Activated T-cell treated with anti-CD3 and anti-CD28 coated beads, Interleukin-2, amount 50 U/mL, for 48 hours (primary cell): ENCODE measurements at places on chromosomes 11 and 22.

- DNase-seq, result no peak
These were observed 312.3 kb downstream of the FAT3 start for GRCh38 chr11:92536883-92537282.

DNA sequence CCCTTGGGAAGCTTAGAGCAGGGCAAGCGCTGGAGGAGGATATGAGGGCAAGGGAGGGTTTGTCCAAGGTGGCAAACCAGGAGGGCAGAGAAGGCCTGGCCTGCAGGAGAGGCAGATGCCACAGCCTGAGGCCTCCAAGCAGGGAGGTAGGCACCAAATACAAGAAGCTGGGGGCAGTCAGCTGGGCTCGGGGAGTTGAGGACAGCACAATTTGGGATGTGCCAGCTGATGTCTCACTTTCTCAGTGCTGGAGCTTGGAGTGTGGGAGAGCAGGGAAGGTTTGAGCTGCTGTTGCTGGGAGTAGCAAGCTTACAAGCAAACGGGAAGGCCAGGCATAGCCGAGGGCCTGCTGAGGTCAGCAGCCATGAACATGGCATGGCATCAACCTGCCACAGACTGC lies 4.0 kb downstream of the ZDHHC24 start:
- DNase-seq, result no peak

GRCh38 chr11:59187587-59187986 lies 15.7 kb downstream of the DTX4 start:
- no peak for DNase-seq

GRCh38 chr11:127493330-127494022 lies 492.9 kb upstream of the KIRREL3 start:
- DNase-seq, result no peak

- no peak for DNase-seq
These were observed 155.7 kb downstream of the CEP164 start for GRCh38 chr11:117483372-117483771.

DNA sequence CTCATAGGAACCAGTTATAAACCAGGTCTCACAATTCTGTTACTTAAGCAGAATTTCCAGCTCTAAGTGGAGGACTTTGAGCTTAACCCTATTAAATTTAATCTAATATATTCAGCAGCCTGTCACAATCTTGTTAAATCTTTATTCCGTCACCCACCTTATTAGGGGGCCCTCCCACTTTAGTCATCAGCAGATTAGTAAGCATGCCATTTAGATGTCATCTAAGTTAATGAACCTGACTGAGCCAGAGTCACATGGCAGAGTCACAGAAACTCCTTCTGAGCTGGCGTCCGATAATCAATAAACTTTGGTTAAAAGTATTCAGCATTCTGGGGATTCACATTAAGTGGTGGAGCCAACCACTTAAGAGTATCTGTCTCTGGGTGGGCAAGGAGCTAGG lies 35.1 kb downstream of the TTC12 start:
- DNase-seq, result no peak

- DNase-seq, result no peak
These were observed 758 bp downstream of the MCAM start for GRCh38 chr11:119316016-119316728.

GRCh38 chr11:48150213-48150612 lies 66.4 kb upstream of the OR4B1 start:
- DNase-seq, result no peak

DNA sequence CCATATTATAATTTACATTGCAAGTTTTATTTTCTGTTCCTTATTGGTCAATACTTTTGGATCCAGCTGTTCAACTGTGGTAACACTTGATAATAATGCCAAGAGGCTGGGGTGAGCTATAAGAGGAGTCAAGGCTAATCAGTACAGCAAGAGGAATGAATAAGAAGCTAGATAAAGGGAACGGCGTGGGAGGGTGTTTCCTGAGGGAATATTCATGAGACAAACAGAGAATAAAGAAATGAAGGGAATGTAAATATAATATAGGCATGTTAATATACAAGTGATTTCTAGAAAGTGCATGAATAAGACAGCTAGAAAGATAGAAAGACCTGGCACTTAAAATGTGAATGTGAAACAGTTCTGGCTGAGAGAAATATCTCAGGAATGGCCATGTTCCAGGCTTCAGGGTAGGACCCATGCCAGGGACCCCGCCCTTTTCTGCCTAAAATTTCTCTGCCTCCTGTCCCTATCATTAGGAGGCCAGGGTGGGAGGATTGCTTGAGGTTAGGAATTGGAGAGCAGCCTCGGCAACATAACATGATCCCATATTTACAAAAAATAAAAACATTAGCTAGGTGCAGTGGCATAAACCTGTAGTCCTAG lies 3.9 kb downstream of the OR51B4 start:
- DNase-seq, result no peak

- DNase-seq, result no peak
These were observed 8.9 kb downstream of the SULT4A1 start for GRCh38 chr22:43853328-43853931.

- no peak for DNase-seq
These were observed 63.4 kb downstream of the TENM4 start for GRCh38 chr11:79377406-79377805.

DNA sequence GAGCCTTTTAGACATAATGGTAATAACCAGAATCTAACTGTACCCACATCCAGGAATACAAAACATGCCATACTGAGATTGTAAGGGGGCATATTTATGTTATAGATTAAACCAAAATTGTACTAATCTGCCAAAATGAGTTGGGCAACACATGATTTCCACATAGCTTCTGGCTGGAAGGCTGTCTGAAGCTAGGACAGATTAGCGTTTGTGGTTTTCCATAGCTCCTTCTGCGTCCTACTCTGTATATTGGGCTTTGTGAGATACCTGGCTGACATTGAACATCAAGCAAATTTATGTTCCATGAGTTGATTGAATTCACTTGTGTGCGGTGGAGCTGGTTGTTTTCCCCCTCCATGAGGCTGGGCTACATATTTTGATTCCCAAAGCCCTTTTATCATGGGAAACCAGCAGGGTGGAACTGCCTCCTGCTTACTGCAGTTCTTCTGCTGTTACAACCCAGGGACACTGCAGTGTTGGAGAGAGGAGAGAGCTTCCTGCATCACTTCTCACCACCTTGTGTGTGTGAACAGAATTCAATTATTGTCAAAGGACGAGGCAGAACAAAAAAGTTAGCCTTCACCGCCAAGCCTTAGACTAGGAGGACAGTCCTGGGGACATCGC lies 114.9 kb downstream of the C11orf91 start:
- no peak for DNase-seq

- DNase-seq, result peak; percentile 51
These were observed 17.7 kb downstream of the CD6 start for GRCh38 chr11:60989093-60989650.

GRCh38 chr11:88604260-88604659 lies 266.7 kb upstream of the CTSC start:
- no peak for DNase-seq

- DNase-seq, result no peak
These were observed 34.3 kb upstream of the GAL start for GRCh38 chr11:68649851-68650555.

DNA sequence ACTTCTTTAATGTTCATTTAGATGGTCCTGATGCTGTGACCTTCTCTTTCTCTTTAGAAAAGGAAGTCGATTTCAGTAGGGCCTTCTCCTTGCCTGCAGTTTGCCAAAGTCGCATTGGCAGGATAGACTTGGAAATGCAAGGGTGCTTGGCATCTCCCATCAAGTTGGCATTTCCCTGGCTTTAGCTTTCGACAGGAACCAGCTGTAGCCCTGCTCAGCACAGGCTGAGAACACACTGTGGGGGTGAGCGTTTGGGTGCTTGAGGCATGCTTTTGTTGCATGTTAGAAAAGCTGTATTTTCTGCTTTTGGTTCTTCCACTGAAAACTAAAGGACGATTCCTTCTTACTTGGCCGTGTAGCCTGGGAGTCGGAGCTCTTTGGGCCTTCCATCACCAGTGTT lies 37.7 kb downstream of the LDLRAD3 start:
- no peak for DNase-seq

DNA sequence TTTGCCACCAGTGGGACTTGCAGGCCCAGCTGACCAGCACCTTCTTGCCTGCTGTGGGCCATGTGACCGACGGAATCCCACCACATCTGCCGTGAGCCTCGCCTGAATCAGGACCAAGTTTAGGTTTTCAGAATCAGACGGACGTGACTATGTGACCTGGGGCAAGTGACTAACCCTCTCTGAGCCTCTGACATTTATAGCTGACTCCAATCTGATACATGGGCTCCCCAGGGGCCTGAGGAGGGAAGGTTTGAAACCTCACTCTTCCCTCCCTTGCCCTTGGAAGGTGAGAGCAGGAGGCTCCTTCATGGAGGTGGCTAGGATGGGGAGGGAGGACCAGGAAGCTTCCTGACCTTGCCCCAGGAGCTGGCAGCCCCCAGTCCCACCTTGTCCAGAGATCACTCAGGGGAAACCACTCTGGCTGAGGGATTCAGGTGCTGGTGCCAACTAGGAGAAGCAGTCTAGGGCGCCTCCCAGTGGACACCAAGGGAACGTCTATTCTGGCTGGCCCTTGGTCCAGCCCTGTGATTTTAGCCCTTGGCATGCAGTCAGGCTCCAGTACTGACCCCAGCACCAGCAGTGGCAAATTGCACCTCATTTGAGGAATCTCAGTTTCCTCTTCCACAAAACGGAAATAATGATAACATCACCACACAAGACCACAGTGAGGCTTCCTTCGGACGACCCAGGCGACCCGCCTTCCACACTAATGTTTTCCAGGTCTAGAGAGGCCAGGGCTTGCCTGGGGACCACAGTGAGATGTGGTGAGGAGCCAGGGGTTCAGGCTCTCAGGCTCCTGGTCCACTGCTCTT lies 47.2 kb upstream of the SYT7 start:
- DNase-seq, result peak; percentile 54

- DNase-seq, result no peak
These were observed 1.3 kb upstream of the LPXN start for GRCh38 chr11:58576887-58577471.

DNA sequence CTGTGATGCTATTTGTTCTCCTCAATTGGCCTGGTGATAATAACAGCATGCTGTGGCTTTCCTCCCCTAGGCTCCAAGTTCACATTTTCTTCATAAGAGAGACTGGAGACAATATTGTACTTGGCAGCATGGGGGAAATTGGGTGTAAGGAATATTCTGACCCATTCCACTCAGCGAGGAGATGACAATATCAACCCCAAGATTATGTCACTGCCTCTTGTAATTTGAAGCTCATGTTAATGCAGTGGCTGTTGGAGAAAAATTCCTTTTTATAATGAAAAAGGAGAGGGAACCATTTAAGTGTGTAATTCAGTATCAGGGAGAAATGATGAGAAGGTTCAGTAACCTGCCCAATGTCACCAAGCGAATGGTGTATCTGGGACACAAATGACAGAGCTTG lies 665.8 kb downstream of the NTM start:
- DNase-seq, result no peak

- DNase-seq, result no peak
These were observed 1354.4 kb downstream of the LRRC4C start for GRCh38 chr11:40104941-40105550.

DNA sequence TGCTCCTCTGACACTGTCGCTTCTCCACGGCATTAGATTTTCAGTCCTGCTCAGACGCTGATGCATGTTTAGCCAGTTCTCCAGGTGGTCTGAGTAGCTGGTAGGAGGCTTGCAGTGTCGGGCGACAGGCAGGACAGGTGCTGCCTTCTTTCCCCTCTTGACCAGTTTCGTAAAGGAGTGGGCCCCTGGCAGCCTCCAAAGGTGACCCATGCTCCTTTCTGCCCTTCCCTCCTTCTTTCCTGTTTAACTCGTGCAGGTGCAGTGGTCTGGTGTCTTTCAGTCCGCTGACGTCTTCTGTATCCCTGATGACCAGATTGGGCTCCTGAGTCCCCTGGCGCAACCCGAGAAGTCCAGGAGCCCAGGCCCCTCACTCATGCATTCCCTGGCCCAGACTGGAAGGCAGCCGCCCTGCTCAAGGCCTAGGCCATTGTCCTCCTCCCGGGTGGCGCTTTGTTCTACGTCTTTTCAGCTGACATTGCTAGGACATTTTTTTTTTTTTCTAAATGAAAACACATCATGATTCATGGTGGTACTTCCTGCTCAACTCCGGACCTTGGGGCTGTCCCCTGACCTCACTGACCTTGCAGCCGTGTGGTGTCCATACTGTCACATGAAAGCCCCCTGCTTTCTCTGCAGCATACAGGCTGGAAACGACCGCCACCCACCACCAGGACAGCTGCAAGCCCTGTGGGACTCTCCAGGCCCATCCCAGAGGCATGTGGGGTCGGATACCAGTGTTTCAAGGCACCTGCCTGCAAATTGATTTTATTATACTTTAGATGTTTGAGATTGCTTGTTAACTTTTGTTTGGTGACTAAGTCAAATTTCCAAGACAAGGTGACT lies 25.5 kb upstream of the TXNRD2 start:
- DNase-seq, result no peak

- no peak for DNase-seq
These were observed 115.9 kb downstream of the NAV2 start for GRCh38 chr11:19828382-19829108.

DNA sequence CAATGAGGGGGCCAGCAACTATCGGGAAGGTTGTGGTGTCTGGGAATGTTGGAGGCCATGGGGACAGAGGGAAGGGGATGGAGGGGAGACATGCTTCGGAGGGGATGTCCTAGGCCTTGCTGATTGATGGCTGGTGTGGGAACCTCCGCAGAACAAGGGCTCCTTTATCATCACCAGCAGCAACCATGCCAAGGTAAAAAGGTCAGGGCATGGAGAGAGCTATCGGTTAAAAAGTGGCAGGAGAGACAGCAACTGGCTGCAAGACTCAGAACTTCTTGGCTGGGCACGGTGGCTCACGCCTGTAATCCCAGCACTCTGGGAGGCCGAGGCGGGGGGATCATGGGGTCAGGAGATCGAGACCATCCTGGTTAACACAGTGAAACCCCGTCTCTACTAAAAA lies 3.0 kb downstream of the GSTT4 start:
- DNase-seq, result no peak

DNA sequence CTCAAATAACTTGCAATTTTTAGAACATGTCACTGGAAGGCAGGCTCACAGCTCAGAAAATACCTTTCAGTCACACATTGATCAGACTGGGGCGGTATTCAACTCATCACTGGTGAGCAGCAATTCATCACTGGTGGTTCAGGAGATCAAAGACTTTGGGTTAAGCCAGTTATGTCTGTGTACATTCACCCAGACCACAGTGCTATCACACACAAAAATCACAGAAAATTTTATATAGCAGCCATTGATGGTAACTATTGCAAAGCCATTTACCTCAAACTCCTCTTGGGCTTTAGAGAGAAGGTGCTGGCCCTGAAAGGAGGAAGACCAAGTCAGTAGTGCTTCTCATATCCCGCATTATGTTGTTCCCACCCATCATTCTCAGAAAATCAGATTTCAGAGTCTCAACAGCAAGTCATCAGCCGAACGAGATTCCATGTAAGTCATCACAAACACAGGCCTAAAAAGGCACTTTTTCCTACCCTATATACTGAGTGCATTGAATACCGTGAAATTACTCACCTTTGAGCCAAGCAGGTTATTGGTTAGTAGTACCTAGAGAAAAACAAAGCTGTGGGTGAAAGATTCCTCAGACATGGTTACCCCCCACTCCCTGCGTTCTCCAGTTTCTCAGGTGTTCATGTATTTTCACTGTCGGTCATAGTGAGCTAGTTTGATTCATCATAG lies 14.0 kb upstream of the WDR74 start:
- no peak for DNase-seq
